ENCODE measurements at places on chromosomes 11 and 22.

- no peak for DNase-seq
Observed at GRCh38 chr11:28674433-28675103, 566.4 kb downstream of the METTL15 start.

GRCh38 chr22:49228431-49229037 lies 599.1 kb downstream of the BRD1 start:
- no peak for DNase-seq

GRCh38 chr22:19656541-19657251 lies 57.6 kb upstream of the SEPTIN5 start:
- DNase-seq: no peak

DNA sequence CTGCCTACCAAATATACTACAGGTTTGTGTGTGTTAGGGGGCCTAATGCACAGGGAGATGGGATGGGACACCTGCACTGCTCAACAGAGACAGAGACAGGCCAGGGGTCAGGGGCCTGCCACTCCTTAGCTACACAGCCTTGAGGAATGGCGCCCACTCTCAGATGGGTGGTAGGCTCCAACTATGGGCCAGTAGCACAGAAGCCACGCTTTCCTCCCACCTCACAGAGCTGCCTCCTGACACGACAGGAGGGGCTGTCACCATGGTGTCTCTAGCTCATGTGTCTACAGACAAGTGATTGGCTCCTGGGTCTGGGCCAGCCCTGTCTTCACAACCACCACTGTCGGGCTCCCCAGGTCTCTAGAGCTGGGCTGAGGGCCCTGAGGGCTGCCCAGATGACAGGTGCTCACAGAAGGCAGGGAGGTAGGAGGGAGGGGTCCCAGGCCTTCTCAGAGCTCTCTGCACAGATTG lies 81.8 kb downstream of the DGCR2 start:
- no peak for DNase-seq

GRCh38 chr11:133526790-133527189 lies 5.5 kb downstream of the OPCML start:
- DNase-seq: no peak

- DNase-seq: no peak
Observed at GRCh38 chr11:80519596-80520506, 1079.0 kb upstream of the TENM4 start.

DNA sequence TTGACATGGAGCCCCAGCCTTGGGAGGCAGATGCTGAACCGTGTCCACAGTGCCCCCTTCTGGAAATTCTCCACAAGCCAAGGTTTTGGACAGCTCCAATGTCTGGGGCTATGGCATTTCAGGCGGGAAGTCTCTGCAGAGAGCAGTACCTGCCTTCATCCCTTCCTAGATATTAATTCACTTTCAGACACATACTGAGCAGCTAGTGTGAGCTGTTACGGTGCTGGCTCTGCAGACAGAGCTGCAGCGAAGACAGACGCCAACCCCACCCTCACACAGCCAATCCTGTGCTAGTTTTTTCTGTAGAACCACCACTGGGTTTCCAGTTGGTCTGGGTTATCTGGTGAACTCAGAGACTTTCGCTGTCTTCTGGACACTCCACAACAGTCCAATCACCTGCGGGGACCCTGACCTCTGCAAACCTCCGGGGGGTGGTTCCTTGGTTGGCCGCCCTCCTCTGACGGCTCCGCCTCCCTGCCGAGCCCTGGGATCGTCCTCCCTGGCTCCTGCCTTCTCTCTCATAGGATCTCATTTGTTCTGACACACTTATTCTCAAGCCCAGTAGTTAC lies 9.1 kb downstream of the LMF2 start:
- peak; percentile 37 for DNase-seq

- no peak for DNase-seq
Observed at GRCh38 chr22:20153945-20154344, 3.1 kb upstream of the CCDC188 start.
